Testis (tissue), 5 donors: ENCODE measurements at places on chromosomes 6 and 20. TPM values are rescaled to one million over a fixed set of nuclear protein-coding genes. Genes with fewer than 3 reads are reported as not detected.
A peak's percentile ranks its signal among the peaks of the same experiment; 100 is the strongest.

GRCh38 chr20:24488800-24489175 is 19.4 kb downstream of the SYNDIG1 start:
- no peaks in the 10 kb centered on the region for H3K27me3 ChIP-seq
- no peaks in the 10 kb centered on the region for H3K4me1 ChIP-seq
- no peak overlapping the region for H3K4me3 ChIP-seq
- H3K27ac ChIP-seq, result no peak overlapping the region

GRCh38 chr20:13022401-13023155 is 13.8 kb downstream of the SPTLC3 start:
- no peak overlapping the region for H3K27ac ChIP-seq
- H3K4me3 ChIP-seq, result no peak overlapping the region
- H3K27me3 ChIP-seq, result no peaks in the 10 kb centered on the region
- H3K36me3 ChIP-seq, result no peaks in the 10 kb centered on the region
- no peaks in the 10 kb centered on the region for H3K4me1 ChIP-seq
- DNase-seq, result no peak

The PCMT1 gene
- polyA plus RNA-seq, result 192 TPM

- no peak overlapping the region for H3K27ac ChIP-seq
- no peak for DNase-seq
- H3K36me3 ChIP-seq, result no peaks in the 10 kb centered on the region
- no peak overlapping the region for H3K4me3 ChIP-seq
- H3K27me3 ChIP-seq, result no peaks in the 10 kb centered on the region
Observed at GRCh38 chr6:60679175-60679574, 1606.8 kb downstream of the KHDRBS2 start.

- H3K4me3 ChIP-seq, result no peak overlapping the region
- no peaks in the 10 kb centered on the region for H3K27me3 ChIP-seq
- H3K36me3 ChIP-seq, result no peaks in the 10 kb centered on the region
- H3K4me1 ChIP-seq, result no peaks in the 10 kb centered on the region
- no peak overlapping the region for H3K27ac ChIP-seq
- DNase-seq, result no peak
Observed at GRCh38 chr6:135774006-135774405, 77.5 kb upstream of the PDE7B start.

DNA sequence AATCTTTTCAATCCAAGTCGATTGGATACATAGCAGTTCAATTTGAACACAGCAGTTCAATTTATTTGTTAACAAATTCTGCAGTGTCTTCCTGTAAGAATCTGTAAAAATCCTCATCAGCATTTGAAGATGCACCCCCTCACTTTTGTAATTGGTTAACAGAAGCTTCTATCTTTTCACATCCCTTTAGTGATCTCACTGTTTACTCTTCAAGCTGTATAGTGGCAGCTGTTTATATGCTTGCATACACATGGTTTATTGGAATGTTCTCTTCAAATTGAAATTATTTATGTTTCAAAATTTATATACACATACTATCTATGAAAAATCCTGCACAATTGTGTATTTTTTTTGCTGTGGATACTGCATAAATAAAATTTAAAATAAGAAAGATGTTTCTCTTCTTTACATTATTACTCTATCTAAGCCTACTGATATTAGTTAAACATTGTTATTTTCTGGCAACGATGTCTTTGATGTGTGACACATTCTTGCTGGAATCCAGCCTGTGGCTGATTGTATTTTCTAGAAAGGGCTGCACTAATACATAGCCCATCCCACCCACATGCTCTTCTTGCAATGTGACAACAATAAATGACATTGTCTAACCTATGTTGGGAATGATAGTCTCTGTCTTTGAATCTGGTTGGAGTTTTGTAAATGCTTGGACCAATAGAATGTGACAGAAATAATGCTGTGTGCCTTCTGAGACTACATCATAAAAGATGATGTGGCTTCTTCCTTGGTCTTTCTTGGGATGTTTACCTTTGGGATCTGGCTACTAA is 573.0 kb downstream of the CD109 start:
- H3K4me1 ChIP-seq, result no peaks in the 10 kb centered on the region
- H3K4me3 ChIP-seq, result no peak overlapping the region
- DNase-seq, result no peak
- H3K36me3 ChIP-seq, result no peaks in the 10 kb centered on the region
- no peaks in the 10 kb centered on the region for H3K27me3 ChIP-seq

The CCN6 gene
- 6.8 TPM for polyA plus RNA-seq

- peak overlapping the region; percentile 85 for H3K4me3 ChIP-seq
- peak overlapping the region; percentile 84 for H3K27ac ChIP-seq
- peaks cover 18% of the 10 kb centered on the region for H3K4me1 ChIP-seq
Observed at GRCh38 chr20:3471397-3472021, 691 bp downstream of the ATRN start.

DNA sequence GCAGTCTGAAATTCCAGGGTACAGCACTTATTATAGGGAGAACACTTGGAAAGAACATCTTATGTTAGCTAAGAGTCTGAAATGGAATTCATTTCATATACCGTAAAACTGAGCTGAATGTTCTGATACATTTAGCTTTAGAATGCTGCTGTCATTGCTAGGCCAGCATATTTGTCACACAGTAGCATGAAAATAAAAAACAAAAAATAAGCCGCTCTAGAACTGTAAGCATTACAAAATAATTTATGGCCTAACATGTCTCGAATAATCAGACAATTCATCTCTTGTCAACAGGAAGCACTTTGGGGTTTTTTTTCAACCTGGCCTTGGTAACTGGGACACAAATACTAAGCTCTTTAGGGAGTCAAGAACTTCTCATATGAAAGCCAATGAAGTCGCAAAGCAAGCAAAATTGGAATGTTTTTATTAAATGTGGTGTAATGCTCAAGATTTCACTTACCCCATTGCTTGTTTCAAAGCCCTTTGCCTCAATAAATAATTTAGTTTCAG is 115.7 kb downstream of the PHACTR1 start:
- no peak overlapping the region for H3K27ac ChIP-seq
- no peaks in the 10 kb centered on the region for H3K27me3 ChIP-seq
- no peaks in the 10 kb centered on the region for H3K36me3 ChIP-seq
- no peak for DNase-seq
- no peak overlapping the region for H3K4me3 ChIP-seq

The MRAP2 gene
- 4.1 TPM for polyA plus RNA-seq

The OR2J3 gene
- 0.25 TPM for polyA plus RNA-seq

GRCh38 chr6:381742-382461 is 9.7 kb upstream of the IRF4 start:
- H3K36me3 ChIP-seq, result no peaks in the 10 kb centered on the region
- no peaks in the 10 kb centered on the region for H3K4me1 ChIP-seq
- no peaks in the 10 kb centered on the region for H3K27me3 ChIP-seq
- DNase-seq, result no peak

The GSTA2 gene
- polyA plus RNA-seq, result 65.4 TPM

GRCh38 chr6:18400831-18401446 is 13.8 kb downstream of the RNF144B start:
- H3K4me3 ChIP-seq, result no peak overlapping the region
- no peaks in the 10 kb centered on the region for H3K27me3 ChIP-seq
- no peak for DNase-seq
- no peaks in the 10 kb centered on the region for H3K36me3 ChIP-seq
- H3K4me1 ChIP-seq, result no peaks in the 10 kb centered on the region

DNA sequence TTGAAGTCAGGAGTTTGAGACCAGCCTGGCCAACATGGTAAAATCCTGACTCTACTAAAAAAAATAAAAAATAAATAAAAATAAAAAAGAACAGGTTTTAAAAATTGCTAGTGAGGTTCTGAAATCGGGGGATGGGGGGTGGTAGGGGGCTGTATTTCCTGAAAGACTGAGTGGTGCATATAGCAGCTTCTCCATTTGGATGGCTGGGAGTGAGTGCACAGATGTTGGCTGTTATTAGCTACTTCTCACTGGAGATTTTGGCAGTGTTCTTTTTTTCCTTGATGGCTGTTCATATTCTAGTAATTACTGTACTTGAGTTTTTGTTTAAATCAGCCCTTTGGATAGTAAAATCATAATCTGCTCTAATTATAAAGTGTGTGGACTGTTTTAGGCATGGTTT is 79.8 kb downstream of the RTN4IP1 start:
- H3K27me3 ChIP-seq, result no peaks in the 10 kb centered on the region
- H3K27ac ChIP-seq, result no peak overlapping the region
- H3K4me1 ChIP-seq, result peaks cover 5% of the 10 kb centered on the region
- H3K4me3 ChIP-seq, result no peak overlapping the region
- no peaks in the 10 kb centered on the region for H3K36me3 ChIP-seq

DNA sequence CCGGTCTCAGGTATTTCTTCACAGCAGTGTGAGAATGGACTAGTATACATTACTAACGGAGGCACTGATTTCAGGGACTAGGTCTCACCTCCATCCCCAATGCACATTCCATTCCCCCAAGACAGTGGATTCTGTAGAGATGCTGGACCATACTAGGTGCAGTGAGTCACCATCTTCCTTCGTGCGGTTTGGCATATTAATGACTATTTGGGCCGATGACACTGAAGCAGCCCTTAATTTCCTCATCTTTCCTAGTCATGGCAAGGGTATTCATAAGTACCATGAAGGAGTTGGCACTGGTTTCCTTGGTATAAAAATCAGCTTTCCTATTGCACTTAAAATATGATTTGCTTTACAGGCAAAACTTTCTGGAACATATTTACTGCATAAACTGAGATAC is 121.4 kb upstream of the TRAF3IP2 start:
- H3K4me1 ChIP-seq, result peaks cover 17% of the 10 kb centered on the region
- H3K36me3 ChIP-seq, result no peaks in the 10 kb centered on the region
- no peak overlapping the region for H3K27ac ChIP-seq
- H3K27me3 ChIP-seq, result no peaks in the 10 kb centered on the region

DNA sequence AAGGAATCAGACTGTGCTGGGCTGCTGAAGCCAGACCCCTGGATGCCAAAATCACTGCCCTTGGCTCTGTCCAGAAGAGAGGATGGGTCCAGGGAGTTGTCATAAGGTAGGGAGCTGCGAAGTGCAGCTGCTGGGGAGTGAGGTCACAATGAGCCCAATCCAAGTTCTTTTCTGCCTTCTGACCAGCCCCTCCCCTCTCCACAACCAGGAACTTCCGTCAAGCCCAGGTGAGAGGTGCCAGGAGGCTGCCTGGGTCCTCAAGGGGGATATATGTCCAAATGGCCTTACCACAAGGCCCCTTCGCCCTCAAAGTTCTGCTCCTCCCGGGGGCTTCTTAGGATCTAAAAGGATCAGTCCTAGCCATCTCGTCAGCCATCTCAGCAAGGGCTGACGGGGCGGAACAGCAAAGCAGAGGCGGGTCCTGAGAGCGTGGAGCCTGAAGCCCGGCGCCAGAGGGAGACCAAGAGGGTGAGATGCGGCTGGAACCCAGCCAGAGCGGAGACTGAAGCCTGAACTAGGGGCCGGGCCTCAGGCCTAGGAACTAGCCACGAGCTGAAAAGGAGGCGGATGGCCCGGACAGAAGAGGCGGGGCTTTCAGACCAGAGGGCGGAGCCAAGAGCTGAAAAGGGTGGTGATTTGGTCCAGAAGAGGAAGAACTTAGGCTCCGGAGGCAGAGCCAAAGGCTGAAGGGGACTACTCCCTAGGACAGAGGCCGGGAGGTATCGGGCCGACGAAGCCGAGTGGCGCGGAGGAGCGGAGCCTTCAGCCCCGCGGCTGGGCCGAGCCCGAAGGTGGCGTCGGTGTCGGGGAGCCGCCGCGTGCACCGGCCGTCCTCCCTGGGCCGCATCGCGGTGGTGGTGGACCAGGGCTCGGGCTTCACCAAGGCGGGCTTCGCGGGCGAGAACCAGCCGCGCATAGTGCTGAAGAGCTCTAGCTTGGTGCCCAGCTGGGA is at the start of gene ACTL10:
Gene ACTL10, plus strand, starts transcription at position 651 of the 952 bp plus-strand sequence. CDS start 555 bp downstream, outside the sequence.
- H3K36me3 ChIP-seq, result no peaks in the 10 kb centered on the region
- no peaks in the 10 kb centered on the region for H3K27me3 ChIP-seq
- peak; percentile 95 for DNase-seq
- peaks cover 19% of the 10 kb centered on the region for H3K4me1 ChIP-seq
- peak within 1 kb of the TSS; percentile 60 for H3K27ac ChIP-seq

- no peak for DNase-seq
- H3K4me3 ChIP-seq, result no peak overlapping the region
- H3K36me3 ChIP-seq, result no peaks in the 10 kb centered on the region
- H3K27me3 ChIP-seq, result no peaks in the 10 kb centered on the region
- H3K4me1 ChIP-seq, result no peaks in the 10 kb centered on the region
Observed at GRCh38 chr6:37965964-37966676, 146.6 kb downstream of the ZFAND3 start.

The SNAI1 gene
- 4.0 TPM for polyA plus RNA-seq

DNA sequence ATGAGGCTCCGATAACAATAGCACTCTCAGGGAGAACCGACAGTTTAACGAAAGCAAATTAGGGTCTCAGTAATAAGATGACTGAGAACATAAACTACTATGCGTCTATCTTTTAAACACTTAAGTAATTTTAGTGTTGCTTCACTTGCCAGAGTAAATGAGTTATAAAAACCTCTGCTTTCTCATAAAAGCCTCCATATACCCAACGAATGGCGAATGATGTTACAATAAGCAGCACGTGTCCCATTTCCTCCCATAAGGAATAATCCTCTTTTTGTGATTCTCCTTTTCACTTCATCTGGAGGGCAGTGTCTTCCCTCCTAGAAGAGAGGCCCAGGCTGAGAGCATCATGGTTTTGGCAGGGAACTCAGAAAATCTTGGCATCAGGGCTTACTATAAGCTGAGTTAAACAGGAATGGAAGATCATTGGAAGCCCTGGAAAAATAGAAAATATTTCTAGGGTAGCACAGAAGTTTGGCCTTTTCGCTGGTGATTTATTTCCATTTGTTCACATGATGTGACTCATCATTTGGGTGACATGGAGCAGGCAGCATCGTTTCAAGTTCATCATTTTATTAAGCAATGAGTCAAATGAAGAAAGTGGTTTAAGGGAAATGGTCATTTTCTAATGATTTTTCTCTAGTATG is 255.4 kb downstream of the ATXN1 start:
- H3K27me3 ChIP-seq, result no peaks in the 10 kb centered on the region
- H3K27ac ChIP-seq, result no peak overlapping the region
- no peak for DNase-seq
- H3K4me3 ChIP-seq, result no peak overlapping the region
